GM19239 (cell line): ENCODE measurements at places on chromosomes 5 and 9.

DNA sequence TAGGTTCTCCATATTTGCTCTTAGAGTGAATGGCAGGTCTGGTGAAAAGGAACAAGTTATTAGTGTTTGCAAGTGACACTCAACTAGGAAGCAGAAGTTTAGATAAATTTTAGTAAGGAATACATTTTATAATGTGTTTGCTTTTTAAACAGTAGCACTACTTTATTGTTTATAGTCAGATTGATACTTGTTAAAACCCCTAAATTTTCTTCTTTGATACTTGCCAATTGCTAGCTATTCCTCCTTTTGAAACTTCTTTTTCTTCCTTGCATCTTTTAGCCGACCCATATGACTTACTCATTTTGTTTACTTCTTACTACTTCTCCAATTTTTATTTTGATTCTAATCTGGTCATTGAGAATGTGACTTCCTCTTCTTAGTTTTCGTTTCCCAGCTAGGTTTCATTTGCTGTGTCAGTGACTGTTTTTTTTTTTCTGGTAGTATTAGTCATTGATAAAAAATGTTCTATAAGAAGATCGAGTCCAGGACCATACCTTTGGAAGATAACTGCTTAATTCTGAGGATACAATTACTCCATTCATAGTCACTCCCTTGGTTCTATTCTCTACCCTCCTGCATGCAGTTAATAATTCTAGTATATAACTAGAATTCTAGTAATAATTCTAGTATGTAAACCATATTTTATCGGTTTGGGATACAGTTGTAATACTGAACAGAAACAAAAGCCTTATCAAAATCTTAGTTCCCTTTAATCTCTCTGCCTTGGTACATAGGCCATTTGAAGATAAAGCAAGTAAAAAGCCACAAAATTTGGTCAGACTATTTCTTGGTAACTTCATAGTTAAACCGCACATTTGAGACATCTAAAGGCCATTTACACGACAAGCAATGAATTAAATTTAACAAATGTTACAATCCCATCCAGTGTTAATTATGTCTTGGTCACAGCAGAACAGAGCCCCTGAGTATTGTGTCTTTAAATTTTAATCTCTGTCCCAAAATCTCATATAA, 2.8 kb upstream of the RICTOR start:
- peak; percentile 23 for DNase-seq

DNA sequence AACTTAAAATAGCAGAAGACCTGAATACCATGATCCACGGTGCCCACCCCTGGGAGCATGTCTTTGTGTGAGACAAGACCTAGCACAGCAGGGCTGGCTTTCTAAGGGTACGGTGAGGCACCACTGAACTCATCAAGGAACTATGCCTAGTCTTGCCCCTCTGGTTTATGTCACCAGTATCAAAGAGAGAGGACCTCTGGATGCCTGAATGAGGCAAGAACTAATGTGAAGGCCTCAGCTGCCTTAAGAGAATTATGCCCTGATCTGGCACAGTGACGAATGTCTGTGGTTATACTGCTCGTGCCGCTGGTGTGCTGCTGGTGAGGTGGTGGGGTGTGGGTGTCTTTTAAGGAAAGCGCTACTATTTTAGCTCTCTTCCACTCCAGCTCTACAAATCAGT, 23.0 kb downstream of the NREP start:
- DNase-seq: no peak

DNA sequence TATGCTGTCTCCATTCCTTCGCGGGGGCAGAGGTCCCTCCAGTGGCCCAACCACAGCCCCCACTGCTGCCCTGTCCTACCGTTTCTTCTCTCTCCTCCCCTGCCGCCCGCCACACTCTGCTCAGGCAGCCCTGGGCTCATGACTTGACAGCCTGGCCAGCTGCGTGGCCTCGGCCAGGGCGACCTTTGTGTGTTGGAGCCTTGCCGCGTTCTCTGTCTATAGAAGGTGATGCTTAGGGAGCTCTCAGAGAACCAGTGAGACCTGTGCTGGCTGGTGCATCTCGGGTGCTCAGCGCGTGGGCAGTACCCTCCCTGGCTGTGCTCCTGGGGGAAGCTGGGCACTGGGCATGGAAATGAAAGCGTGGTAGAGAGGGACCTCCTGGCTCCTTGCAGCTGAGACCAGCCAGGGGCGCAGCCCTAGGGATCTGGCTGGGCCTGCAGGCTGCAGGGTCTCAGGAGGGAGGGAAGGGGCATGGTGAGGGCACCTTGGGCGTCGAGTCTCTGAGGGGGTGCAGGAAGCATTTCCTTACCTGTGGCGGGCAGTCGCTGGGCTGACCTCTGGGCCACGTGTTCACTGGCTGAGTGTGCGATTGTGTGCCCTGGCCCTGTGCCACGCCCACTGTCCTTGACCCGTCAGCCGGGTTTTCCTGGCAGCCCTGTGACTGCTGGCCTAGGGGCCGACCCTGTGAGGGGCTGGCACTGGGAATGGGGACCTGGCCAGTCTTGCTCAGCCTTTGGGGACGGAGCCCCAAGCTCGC, 50.3 kb downstream of the RXRA start:
- no peak for DNase-seq

DNA sequence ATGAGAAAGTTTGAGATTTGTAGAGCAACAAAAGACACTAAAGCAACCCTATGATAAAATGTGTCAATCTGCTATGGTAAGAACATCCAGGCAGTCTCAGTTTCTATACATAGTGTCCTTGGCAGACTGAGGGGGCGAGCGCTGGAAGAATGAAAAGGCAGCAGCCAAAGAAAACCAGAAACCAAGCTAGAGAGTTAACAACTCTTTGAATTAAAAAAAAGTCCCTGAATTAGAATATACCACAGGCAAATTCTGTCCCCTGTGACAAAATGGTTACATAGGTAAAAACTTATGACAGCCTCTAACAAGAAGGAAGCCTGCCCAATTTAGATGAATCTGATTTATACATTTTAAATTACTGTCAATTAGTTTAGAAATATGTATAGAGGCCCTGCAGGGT, 106.7 kb downstream of the OXCT1 start:
- DNase-seq: no peak

DNA sequence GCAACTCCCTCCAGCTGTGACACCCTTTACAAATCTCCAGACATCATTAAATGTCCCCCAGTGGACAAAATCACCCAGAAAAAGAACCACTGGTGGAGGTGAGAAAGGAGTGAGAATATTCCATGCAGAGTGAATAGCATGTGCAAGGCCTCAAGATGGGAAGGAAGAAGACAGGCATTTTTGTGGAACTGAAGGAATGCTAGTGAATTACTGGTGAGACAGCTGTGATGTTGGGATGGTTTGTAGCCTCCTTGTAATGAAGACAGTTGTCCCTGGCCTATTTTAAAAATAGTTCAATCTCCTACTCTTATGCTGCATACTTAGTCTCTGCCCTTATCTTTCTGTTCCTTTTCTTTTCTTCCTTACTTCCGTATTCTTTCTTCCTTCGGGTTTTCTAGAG, 124.9 kb upstream of the RPS23 start:
- DNase-seq: no peak

DNA sequence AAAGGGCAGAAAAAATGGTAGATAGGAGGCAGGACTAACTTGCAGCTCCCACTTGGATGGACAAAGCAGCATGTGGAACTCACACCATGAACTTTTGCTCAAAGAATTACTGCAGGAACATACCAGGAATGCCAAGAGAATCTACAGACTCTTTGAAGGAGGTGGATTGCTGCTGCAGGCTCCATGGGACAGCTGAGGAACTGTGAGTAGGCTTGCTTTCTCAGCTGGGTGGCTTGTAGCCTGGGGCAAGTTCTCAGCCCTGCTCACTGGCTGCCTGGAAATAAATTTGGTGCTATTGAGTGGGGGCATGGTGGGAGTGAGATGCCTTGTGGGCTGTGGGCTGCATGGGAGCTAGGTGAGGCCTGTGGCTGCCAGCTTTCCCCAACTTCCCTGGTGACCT, 574.5 kb downstream of the PRELID2 start:
- DNase-seq: no peak

DNA sequence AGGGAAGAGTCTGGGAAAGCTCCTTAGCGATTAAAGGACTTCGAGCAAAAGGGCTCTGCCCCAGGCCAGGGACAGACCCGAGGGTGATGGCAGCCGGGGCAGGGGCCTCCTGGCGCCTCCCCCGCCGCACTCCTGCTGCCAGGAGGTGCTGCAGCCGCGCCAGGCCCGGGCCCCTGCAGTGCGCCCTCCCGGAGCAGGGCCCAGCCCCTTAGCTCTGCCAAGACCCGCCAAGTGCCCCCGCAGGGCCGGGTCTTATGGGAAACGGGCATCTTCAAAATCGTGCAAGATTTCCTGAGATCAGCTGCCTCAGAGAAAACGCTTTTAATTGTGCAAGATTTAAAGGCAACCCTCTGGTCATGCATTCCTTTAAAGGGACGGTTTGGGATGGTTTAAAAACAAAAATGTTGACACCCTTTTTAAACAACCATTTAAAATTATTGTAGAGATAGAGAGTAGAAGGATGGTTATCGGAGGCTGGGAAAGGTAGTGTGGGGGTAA, 52.4 kb downstream of the CDC14B start:
- peak; percentile 18 for DNase-seq

GRCh38 chr9:33117796-33118195, 41.3 kb upstream of the SMU1 start:
- DNase-seq: no peak

DNA sequence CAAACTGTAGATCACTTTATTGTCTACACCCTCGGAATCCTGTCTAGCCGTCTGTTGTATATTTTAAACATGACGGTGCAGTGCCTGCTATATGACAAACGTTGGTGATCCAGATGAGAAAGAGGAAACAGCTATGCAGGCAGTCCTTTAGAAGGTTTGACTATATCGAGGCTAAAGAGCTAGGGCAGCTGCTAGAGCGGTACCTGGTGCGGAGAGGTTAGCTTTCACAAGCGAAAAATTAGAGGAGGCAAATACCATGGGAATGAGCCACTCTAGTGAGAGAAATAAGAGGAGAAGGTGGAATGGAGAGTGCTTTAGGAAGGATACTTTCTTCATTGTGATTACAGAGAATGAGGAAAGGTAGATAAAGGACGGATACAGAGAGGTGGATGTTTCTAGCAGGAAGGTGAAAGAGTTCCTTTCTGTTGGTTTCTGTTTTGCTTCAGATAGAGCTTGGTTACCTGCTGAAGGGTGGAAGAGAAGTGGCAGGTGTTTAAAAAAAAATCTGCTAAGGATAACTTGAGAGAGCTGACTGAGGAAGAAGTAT, 959 bp upstream of the FBXL17 start:
- no peak for DNase-seq

DNA sequence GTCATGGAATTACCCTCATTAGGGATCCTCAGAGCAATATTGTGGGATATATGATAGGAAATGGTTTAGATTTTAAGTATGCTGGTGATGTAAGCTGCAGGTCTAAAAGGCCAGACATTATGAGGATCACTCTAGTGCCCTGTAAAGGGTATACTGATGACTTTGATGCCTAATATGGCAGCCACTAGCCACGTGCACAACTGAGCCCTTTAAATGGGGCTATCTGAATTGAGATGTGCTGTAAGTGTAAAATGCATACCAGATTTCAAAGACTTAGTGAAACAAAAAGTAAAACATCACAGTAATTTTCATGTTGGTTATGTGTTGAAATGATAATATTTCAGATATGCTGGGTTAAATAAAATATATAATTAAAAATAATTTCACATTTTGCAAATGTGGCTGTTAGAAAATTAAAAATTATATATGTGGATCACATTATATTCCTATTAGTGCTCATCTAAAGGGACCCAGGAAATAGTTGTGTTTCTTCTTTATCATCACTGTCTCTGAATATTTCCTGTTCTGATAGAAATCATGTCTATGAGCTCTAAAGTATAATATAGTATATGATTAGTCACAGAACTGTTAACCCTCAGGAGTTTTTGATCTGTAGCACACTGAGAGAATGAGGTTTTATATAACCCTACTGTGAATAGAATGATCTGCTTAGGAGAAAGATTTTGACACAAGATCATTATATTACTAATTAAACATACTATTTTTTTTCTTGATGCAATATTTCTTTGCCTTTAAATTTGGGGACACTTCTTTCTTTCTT, 50.1 kb downstream of the OSTF1 start:
- no peak for DNase-seq

GRCh38 chr9:110769667-110770066, 101.1 kb downstream of the MUSK start:
- no peak for DNase-seq

GRCh38 chr9:137487454-137488326, 28.6 kb upstream of the NSMF start:
- DNase-seq: no peak

DNA sequence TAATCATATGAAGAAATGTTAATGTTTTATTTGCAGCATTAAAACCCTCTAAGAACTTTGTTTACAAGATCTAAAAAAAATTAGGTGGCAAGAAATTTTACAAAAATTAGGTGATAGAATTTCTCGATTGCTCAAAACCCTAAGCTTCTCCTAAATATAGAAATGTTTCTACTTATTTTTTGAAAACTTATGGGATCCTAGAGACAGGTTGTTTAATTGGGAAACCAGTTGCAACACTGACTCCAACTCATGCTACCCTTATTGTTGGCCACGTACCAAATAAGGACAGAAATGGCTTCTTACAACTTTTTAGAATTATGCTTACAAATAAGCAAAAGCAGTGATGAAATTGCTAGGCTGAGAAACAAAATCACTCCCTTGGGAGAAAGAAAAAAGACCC, 531.1 kb downstream of the PDE4D start:
- DNase-seq: no peak
